ENCODE measurements at places on chromosomes 4 and X. TPM values are rescaled to one million over a fixed set of nuclear protein-coding genes. Genes with fewer than 3 reads are reported as not detected.

SERTM2 gene
- not detected for total RNA-seq

PCDH11X gene
- not detected for total RNA-seq

BEND4 gene
- 0.53 TPM for total RNA-seq

TLR7 gene
- not detected for total RNA-seq

FAM9B gene
- total RNA-seq, result not detected

CLCN4 gene
- 5.7 TPM for total RNA-seq

ADH1C gene
- total RNA-seq, result not detected

All from glomerular endothelial cell (primary cell).